ENCODE measurements at places on chromosomes 12 and 14.

GRCh38 chr12:2274733-2275132, 221.9 kb downstream of the CACNA1C start:
- no peak for DNase-seq

DNA sequence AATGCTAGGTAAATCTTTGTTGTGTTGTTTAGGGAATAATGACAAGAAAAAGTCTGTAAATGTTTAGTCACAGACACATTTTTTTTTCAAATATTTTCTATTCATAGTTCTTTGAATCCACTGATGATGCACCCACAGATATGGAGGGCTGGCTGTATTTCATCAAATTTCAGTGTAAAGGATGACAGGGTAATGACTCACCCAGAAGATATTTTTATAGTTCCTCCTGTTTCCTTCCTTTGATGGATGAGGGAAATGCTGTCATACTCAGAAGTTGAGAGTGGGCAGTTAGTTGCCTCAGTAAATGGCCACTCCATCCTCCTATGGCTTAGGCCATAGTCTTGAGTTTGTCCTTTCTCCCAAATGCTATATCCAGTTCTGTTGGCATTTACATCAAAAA, 76.9 kb upstream of the REP15 start:
- DNase-seq = peak; percentile 84

- DNase-seq = no peak
Observed at GRCh38 chr12:114764510-114764909, 80.5 kb upstream of the TBX3 start.

DNA sequence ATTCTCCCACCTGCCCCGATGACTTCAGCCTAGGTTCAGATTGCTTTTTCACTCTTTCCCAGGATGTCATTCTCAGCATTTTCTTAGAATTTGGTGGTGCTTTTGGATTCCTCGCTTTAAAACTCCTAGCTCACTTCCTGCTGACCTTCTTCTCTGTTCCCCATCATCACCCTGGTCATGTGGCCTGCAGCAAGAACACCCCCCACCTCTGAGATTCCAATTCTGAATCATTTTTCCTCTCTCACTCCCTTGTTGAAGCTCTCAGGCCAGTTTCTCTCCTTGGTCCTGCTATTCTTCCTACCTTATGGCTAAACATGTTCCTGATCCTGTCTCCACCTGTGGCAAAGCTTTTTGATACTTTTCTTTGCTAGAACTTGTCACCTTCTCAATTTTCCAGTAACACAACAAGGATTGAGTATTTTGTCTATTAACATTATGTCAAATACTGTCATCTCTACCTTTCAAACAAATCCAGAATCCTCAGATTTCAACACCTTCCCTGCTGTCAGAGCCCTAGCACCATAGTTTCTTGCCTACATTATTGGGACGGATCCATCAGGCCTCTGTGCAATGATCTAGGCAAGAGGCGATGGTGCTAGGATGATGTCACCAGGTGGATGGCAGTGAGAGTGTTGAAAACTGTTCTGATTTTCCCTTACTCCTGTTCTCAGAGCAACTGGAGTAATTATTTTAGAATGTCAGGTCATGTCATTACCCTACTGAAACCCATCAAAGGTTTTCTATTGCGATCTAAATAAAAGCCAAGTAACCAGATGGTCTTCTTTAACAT, 233.7 kb downstream of the MON2 start:
- DNase-seq = no peak

DNA sequence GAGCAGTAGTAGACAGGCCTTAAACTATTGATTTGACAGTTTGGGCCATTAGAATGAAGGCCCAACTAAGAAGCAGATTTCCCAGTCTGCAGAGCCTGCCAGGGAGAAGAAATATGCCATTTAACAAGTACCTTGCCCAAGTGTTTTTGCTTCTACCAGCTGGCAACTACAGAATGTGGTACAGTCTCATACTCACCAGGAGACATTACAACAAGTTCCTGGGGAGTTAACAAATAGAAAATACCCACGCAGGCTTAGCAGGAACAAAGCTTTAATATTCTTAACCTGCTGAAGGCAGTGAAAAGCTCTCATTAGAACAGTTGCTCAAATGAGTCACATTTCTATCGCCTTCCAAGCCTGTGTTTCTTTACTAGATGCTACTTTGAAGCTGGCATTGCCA, 241.0 kb downstream of the TMEM117 start:
- no peak for DNase-seq

DNA sequence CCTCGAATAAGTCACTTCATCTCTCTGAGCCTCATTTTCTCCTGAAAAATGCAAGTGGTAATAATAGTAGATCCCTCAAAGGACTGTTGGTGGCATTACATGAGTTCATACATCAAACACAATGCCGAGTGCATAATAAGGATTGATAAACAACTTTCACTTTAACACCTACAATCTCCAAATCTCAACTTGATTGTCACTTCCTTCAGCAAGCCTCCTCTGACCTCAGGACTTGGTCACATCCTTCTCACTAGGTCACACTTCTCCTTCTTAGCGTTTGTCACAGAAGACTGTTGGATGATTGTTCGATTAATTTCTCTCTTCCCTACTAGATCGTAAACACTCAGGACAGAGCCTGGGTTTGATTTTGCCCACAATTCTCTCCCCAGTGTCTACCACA, 7.9 kb upstream of the PRKAB1 start:
- DNase-seq = no peak

- DNase-seq = no peak
Observed at GRCh38 chr14:98578204-98578603, 693.8 kb downstream of the BCL11B start.

- peak; percentile 86 for DNase-seq
Observed at GRCh38 chr12:64796205-64796845, 28.1 kb upstream of the TBC1D30 start.

All from umbilical cord (tissue), 2 donors.